OCI-M1 (cell line): ENCODE measurements at places on chromosomes 4 and X.

DNA sequence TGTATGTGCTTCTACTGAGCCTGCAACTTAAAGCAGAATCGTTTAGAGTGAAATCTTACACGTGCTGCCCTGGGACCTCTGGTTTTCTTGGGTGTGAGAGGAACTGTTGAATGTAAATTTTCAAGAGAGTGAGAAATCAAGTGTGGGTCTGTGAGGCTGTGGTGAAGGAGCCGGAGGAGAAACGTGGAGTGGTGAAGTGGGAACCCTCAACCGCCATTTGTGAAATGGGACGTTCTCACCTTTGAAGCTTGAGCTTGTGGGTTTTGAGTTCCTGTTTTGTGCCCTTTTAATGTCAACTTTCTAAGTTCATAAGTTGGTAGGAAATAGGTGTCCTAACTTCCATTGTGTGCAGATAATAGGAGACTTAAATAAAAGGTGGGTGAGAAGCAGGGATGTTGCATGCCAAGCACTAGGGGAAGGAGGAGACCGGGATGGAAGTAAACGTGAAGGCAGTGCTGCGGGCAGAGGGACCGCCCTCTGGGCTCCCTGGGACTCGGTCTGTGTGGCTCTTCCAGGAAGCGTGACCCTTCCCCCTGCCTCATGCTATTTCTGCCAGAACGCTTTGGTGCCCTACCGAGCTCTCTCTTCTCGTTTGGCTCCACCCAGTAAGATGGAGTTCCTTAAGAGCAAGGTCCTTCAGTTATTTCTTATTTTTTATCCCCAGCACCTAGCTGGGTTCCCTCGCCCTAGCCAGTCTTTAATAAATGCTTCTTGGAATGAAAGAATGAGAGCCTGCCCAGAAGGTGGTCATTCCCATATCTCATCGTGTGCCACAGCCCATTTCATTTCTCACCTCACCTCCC is 56.0 kb downstream of the TMEM131L start:
- peak; percentile 67 for DNase-seq

DNA sequence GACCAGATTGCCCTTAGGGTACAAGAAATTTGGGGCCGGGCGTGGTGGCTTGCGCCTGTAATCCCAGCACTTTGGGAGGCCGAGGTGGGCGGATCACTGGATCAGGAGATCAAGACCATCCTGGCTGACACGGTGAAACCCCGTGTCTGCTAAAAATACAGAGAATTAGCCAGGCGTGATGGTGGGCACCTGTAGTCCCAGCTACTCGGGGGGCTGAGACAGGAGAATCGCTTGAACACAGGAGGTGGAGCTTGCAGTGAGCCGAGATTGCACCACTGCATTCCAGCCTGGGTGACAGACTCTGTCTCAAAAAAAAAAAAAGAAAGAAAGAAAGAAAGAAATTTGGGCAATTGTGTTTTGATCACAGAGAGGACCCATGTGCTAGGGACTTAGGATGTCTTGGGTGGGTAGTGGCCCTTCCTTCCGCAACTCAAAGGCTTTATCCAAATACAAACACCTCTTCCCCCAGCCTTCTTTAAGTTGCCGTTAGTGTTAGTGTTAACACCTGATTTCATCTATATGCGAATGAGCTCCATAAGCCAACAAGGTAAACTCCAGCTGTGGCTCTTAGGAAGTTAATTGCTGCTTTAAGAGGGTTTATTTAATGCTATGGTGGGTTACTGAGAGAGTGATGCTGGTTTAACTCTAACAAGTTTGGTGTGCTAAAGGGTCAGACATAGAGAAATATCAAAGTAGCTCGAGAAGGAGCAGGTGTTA is 8.6 kb upstream of the CCDC110 start:
- DNase-seq: no peak

GRCh38 chr4:153773236-153773690 is 13.4 kb upstream of the RNF175 start:
- peak; percentile 94 for DNase-seq

- no peak for DNase-seq
These were observed 290.2 kb downstream of the FBXW7 start for GRCh38 chr4:152245680-152246079.

DNA sequence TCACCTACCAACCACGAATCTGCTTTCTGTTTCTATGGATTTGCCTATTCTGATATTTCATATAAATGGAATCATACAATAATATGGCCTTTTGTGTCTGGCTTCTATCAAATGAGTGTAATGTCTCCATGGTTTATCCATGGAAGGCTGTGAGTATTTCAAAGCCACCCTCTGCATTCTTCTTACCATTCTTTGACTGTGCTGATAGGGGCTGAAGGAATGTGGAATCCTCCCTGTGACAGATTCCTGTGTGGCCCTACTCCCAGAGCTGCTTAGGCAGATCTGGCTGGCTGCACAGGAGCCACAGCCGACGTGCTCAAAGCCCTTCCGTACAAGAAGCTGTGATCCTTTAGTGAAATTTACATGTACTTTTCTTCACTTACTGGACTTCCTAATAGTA is 163.2 kb downstream of the HS6ST2 start:
- DNase-seq: no peak

GRCh38 chr4:81754169-81754568 is 282.5 kb upstream of the RASGEF1B start:
- DNase-seq: no peak

DNA sequence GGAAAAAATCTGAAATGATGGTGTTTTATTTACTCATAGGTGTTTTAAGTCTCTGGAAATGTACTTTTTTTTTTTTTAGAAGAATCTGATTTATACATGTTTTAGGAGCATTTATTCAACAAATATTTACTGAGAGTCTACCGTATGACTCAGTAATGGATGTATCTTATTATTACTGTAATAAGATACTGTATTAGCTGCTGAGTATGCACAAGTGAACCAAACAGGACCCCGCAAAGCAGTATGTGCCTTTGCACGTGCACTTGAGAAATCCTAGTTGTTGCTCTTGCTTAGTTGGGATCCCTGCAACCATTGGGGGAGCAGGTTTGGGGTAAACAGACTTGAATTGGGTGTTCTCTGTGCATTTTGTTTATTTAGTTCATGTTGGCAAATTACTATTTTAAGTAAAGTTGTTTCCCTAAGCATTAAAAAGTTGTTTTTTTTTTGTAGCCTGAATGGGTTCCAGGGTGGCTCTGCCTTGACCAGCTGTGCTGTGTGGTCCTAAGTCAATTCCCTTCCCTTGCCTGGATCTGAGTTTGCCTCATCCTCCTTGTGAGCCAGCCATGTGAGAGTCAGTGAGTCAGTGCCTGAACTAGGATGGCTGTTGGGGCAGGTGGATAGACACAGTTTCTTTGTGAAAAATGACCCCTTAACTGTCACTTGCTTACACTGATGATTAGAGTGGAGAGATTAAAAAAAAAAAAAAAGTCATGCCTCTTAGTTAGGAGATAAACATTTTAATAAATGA is 27.7 kb downstream of the DCUN1D4 start:
- no peak for DNase-seq

DNA sequence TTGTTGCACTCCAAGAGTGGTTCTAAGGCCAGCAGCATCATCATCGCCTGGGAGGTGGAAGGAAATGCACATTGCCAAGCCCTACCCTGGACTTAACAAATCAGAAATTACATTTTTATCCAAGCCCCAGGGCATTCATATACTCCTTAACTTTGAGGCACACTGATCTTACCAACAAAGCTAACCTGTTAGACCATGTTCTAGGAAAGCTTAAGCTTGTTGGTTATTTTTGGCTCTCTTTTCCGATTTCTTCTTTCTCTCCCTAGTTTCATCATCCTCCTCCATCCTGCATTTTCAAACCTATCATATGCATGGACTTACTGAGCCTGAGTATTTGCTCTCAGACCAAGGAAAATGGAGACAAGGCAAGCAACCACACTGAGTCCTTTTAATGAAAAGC is 133.4 kb downstream of the OPHN1 start:
- DNase-seq: peak; percentile 12
